ENCODE measurements at places on chromosomes 1 and 21. TPM values are rescaled to one million over a fixed set of nuclear protein-coding genes. Genes with fewer than 3 reads are reported as not detected.

- H3K4me3 ChIP-seq = no peak overlapping the region
- no peaks in the 10 kb centered on the region for H3K36me3 ChIP-seq
- no peak overlapping the region for H3K27ac ChIP-seq
- H3K4me1 ChIP-seq = no peaks in the 10 kb centered on the region
These were observed 569.5 kb downstream of the MATN1 start for GRCh38 chr1:30153743-30154449.

The OR10J1 gene
- not detected for total RNA-seq

GRCh38 chr1:202857136-202857610, 31.8 kb downstream of the RABIF start:
- H3K4me1 ChIP-seq = no peaks in the 10 kb centered on the region
- peaks cover 7% of the 10 kb centered on the region for H3K27me3 ChIP-seq
- no peak overlapping the region for H3K27ac ChIP-seq
- no peaks in the 10 kb centered on the region for H3K36me3 ChIP-seq
- no peak overlapping the region for H3K4me3 ChIP-seq
- DNase-seq = no peak

The WNT3A gene
- total RNA-seq = not detected

DNA sequence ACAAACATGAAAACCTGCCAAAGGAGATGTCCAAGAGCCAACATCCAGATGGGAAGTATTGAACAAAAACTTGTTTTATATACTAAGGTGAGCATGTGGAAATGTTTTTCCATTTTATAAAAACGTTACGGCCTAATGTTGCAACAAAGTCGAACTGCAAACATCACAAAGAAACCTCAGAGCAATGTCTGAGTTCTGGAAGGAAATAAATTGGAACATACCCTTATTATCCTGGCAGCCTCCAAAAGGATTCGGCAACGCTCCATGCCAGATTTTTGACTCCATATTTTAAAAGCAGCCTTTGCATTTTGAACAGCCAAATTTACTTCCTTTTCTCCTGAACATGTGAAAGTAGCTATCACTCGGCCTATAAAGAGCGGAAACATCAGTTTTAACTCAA, 3.3 kb downstream of the ALDH9A1 start:
- no peaks in the 10 kb centered on the region for H3K4me1 ChIP-seq
- DNase-seq = no peak
- no peaks in the 10 kb centered on the region for H3K27me3 ChIP-seq

DNA sequence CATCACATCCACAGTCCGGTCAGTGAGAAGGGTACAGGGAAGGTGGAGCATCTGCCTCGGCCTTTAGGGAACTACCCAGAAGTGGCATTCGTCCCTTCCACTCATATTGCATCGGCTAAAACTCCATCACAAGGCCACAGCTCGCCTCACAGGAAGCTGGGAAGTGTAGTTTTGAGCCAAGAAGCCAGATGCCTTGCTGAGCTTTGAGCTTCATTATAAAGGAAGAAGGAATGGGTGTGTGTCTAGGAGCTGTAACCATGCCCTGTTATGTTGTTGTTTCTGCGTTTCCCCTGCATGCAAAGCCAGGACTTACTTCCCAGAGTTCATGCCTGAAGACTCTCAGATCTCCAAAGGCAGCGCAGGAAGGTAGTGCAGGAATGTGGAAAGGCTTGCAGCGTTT, 61.1 kb downstream of the OPTC start:
- no peak overlapping the region for H3K4me3 ChIP-seq
- no peaks in the 10 kb centered on the region for H3K36me3 ChIP-seq
- DNase-seq = no peak
- no peaks in the 10 kb centered on the region for H3K27me3 ChIP-seq
- no peak overlapping the region for H3K27ac ChIP-seq
- H3K4me1 ChIP-seq = no peaks in the 10 kb centered on the region

The MX2 gene
- 49.0 TPM for total RNA-seq

GRCh38 chr1:117388328-117388727, 21.1 kb downstream of the MAN1A2 start:
- no peak overlapping the region for H3K27ac ChIP-seq
- H3K36me3 ChIP-seq = no peaks in the 10 kb centered on the region
- DNase-seq = no peak

The MFSD2A gene
- 23.4 TPM for total RNA-seq

DNA sequence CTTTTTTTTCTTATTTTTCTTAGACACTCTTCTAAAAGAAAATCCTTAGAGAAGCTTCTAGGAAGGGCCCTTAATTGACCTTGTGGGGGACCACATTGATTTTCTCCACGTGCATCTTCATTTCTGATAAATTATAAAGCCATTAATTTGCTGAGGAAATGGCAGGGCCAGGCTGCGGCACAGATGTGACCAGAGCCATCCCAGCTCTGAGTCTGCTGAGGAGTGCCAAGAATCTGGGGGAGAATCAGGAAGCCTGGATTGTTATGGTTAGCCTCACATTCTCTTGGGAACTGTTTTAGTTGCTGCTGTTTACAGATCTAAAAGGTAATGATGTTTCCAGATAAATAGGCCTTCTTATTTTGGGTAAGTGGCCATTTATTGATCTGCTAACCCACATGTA, 16.2 kb downstream of the PROX1 start:
- no peaks in the 10 kb centered on the region for H3K27me3 ChIP-seq
- no peaks in the 10 kb centered on the region for H3K36me3 ChIP-seq
- no peak overlapping the region for H3K27ac ChIP-seq
- H3K4me1 ChIP-seq = no peaks in the 10 kb centered on the region
- H3K4me3 ChIP-seq = no peak overlapping the region
- no peak for DNase-seq

DNA sequence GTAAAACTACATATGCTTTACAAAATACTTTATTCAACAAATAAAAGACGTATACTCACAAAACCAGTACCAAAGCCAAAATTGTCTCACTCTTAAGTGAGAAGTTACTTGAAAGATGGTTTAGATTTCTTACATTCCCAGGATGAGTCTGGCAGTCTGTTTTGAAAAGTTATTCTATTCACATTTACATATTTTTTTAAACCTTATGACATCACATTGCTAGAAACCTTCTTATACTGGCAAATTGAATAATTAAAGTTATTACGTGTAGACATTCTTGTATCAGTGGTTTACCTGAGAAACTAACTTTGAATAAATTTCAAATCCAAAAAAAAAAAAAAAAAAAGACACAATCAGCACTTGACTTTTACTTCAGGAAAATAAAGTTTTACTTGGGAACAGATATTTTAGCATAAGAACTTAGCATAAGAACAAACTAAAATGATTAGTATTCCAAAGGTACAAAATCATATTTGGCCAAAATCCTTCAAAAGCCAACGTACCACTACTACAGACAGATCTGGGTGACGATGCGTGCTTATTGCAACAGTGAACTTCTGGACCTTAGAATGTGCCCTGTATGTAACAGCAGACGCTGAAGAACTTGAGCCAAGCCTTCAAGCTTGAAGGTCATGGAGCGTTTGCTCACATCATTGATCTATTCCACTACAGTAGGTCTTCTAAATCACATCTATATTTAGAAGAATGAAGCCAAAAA, 2.5 kb downstream of the CDC42BPA start:
- no peaks in the 10 kb centered on the region for H3K4me1 ChIP-seq
- DNase-seq = no peak
- H3K27ac ChIP-seq = no peak overlapping the region

DNA sequence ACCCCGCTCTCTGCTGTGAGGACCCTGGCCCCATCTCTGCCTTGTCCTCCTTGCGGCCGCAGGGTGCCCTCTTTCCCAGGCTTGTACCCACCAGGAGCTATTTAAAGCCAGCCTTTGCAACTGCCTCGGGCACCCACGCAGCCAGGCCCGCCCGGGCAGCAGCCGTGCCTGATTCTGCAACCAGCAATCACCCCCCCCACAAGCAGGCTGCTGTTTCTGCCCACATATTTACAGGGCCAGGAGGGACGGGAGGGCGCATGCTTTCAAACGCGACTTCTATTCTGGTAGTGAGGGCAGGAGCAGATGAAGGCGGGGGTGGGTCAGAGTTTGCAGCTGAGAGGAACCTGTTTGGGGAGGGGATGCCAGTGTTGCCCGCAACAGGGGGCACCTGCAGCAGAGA, 13.6 kb downstream of the GABRD start:
- DNase-seq = no peak
- H3K27ac ChIP-seq = no peak overlapping the region
- H3K4me1 ChIP-seq = no peaks in the 10 kb centered on the region

The FCMR gene
- 191 TPM for total RNA-seq

The PCSK9 gene
- 0.15 TPM for total RNA-seq

GRCh38 chr1:19063122-19063521, 106.6 kb upstream of the IFFO2 start:
- H3K27me3 ChIP-seq = no peaks in the 10 kb centered on the region
- no peaks in the 10 kb centered on the region for H3K4me1 ChIP-seq
- no peak overlapping the region for H3K4me3 ChIP-seq
- H3K36me3 ChIP-seq = no peaks in the 10 kb centered on the region

DNA sequence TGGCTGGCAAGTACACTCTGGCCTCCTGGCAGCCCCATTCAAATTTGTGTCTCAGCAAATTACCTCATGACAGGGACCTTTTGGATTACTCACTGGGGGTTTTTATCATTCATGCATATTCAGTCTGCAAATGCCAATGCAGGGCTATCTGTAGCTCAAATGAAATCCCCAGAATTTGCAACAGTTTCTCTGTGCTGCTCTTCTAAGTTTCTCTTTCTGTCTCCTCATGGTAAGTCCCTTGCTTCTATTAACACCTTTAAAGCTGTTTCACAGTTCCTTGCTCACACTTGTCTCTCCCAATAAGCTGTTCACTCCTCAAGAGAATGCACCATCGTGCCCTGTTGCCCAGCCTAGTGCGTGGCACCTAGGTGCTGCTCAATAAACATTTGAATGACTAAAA, 3.3 kb upstream of the FAM78B start:
- H3K4me1 ChIP-seq = peaks cover 42% of the 10 kb centered on the region
- H3K27me3 ChIP-seq = no peaks in the 10 kb centered on the region
- DNase-seq = peak; percentile 85
- H3K4me3 ChIP-seq = no peak overlapping the region
- no peaks in the 10 kb centered on the region for H3K36me3 ChIP-seq

DNA sequence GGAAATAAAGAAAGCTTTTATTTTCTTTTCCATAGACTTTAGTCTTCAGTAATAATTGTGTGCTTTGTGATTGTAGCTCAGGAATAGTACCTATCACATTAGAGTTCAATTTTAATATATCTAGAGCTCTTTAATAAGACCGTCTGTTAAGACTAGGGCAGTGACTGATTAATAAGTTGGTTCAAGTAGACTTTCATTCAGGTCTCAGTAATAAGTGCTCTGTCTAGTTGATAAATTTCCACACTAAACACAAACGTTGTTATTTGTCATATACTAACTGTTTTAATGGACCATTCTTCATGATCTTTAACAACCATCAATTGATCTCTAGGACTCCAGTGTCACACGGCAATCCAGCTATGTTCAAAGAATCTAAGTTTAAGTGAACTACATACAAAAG, 474.5 kb upstream of the ADGRL2 start:
- no peaks in the 10 kb centered on the region for H3K27me3 ChIP-seq
- no peaks in the 10 kb centered on the region for H3K36me3 ChIP-seq
- DNase-seq = no peak
- no peak overlapping the region for H3K27ac ChIP-seq
- H3K4me3 ChIP-seq = no peak overlapping the region

DNA sequence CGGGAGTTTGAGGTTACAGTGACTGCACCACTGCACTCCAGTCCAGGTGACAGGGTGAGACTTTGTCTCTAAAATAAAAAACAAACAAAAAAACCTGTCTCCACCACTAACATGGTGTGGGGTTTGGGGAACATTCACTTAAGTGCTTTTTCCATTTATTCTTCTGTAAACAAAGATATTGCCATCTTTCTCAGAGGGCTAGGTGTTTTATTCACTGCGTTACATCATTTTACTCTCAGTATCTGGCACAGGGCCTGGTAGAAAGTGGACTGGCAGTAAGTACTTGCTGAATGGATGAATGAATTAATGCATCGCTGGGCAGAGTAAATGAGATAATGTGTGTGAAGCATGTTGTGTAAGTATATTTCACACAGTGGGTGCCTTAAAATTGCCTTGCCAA, 20.1 kb downstream of the KIAA0040 start:
- H3K27me3 ChIP-seq = no peaks in the 10 kb centered on the region
- H3K36me3 ChIP-seq = peaks cover 1% of the 10 kb centered on the region
- DNase-seq = no peak
- H3K27ac ChIP-seq = no peak overlapping the region

DNA sequence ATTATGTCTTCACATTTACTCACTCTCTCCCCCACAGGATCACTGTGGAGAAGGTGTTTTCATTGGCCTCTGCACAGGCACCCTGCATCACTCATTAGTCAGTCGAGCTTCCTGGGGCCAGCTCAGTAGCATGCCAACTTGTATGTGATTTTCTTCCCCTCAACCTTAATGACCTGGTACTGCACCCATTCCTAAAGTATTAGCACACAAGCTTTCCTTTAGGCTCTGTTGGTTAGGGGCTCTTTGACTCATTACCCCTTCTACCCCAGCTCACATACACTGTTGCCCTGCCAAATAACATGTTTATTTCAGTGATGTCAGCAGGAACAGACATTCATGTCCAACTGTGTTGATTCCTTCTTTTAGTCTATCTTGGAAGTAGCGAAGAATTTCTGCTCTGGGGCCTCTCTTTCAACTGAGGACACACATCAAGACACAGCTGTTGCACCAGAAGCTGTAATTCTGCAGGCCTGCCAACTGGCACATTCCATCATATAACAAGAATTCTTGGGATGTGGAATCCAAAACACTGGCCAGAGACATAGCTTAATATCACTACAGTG, 603.5 kb upstream of the ADAMTS5 start:
- no peak for DNase-seq
- H3K4me3 ChIP-seq = no peak overlapping the region
- H3K4me1 ChIP-seq = no peaks in the 10 kb centered on the region
- H3K27ac ChIP-seq = no peak overlapping the region

DNA sequence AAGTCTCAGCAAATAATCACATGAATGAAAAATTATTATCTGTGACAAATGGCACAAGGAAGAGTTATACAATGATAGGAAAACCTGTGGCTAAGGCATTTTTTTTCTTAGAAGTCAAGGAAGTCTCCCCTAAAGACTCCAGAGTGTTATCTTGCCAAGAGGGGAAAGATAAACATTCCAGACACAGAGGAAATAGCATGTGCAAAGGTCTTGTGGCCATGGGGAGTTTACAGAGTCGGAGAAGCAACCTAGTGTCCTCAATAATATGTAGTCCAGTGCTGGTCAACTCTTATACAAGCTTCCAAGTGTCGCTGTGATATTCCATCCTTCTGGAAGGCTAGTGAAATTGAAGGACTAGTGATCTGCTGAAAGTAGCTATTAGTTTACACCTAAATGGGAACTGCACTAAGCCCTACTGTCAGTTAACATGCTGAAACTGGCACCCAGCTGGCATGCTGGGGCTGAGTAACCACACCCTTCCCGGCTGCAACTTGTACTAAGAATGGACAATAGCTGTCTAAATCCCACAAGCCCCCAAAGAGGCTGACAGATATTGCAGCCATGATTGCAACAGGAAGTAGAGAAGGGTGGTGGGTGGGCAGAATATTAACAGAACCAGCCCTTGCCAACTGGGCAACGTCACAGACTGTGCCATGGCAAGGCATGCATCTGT, 11.5 kb upstream of the ATP1B1 start:
- no peaks in the 10 kb centered on the region for H3K36me3 ChIP-seq
- H3K4me1 ChIP-seq = peaks cover 24% of the 10 kb centered on the region
- H3K27ac ChIP-seq = no peak overlapping the region
- H3K4me3 ChIP-seq = no peak overlapping the region
- no peaks in the 10 kb centered on the region for H3K27me3 ChIP-seq

- no peaks in the 10 kb centered on the region for H3K36me3 ChIP-seq
- H3K4me3 ChIP-seq = no peak overlapping the region
- H3K27me3 ChIP-seq = 0 out of 2 replicates have a peak, but pooled peaks cover 3% of the 10 kb centered on the region
- H3K4me1 ChIP-seq = no peaks in the 10 kb centered on the region
- no peak for DNase-seq
These were observed 45.7 kb downstream of the NAV1 start for GRCh38 chr1:201584471-201585092.

All from GM12878 (cell line).